Stimulated activated CD8-positive, alpha-beta memory T cell treated with anti-CD3 and anti-CD28 coated beads, Interleukin-12 subunit alpha, Interleukin-12 subunit beta, amount 100 ng/mL, for 4 hours (primary cell): ENCODE measurements at places on chromosomes 4 and X.
A peak's percentile ranks its signal among the peaks of the same experiment; 100 is the strongest.

DNA sequence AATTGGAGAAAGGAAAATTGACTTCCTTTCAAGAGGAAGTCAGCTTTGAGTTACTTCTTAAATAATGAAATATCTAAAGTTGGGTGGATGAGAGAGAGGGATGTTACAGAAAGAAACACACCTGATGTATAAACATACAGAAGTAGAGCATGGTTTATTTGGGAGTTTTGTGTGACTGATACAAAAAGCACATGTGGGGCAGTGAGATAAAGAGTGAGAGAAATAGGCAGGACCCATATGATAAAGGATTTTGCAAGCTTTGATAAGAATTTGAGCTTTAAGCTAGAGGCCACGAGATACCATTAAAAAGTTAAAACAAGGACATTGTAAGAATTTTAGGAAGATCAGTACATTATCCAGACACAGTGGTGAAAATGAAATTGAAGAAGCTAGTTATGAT is 263.3 kb upstream of the GPRIN3 start:
- no peak for DNase-seq

GRCh38 chr4:74531963-74532794 is 87.2 kb downstream of the AREG start:
- DNase-seq = no peak

- DNase-seq = no peak
These were observed 27.9 kb upstream of the PAPSS1 start for GRCh38 chr4:107747748-107748486.

GRCh38 chr4:161279095-161279494 is 884.7 kb downstream of the FSTL5 start:
- no peak for DNase-seq

DNA sequence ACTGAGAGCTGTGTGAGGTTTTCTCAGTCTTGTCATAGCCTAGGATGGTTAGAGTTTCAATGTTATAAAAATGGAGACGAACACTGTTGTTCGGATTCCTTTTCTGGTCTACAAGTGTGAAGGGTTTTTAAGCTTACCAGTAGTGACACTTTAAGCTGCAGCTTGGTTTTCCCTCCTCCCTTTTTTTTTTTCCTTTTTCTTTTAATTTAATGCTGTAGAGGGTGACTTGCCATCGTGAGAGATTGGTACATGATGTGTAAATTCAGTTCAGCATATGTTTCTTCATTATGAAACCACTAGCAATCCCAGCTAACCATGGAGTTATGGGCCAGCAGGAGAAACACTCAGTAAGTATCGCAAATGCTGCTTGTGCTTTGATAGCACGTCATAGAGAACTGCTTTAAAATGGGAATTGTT is 165.0 kb downstream of the RAPGEF2 start:
- DNase-seq = no peak

GRCh38 chrX:132652871-132653270 is 164.0 kb upstream of the MBNL3 start:
- no peak for DNase-seq

GRCh38 chr4:129278868-129279267 is 182.9 kb downstream of the C4orf33 start:
- DNase-seq = no peak

DNA sequence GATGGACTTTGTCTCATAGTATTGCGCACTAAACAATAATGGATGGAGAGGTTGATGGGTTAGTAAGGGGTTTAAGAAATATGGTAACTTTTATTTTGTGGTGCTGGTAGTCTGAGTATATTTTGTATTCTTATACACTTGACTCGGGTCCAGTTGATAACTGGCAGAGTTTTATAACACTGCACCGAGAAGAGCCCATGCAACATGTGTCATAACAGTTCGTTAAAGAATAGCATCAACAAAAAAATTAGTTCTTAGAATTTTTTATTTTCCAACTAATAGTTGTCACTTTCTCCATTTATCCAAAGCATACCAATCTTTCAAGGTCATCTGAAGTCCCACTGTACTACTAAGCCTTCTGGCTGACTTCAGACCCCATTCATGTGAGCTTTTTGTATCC is 175.1 kb downstream of the SOWAHB start:
- no peak for DNase-seq

DNA sequence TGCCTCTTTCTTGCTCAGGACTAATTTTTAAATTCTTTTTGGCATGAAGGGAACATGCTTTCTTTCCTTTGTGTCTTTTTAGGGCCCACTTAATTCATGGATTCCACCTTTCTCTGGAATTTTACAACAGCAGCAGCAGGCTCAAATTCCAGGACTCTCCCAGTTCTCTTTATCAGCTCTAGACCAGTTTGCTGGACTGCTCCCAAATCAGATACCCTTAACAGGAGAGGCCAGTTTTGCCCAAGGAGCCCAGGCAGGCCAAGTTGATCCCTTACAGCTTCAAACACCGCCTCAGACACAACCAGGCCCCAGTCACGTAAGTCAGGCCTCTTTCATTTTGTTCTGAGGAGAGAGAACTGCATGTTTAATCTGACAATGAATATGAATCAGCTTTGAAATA is 2.3 kb downstream of the ODAM start:
- DNase-seq = no peak

GRCh38 chr4:67459164-67459563 is 86.1 kb downstream of the CENPC start:
- no peak for DNase-seq

DNA sequence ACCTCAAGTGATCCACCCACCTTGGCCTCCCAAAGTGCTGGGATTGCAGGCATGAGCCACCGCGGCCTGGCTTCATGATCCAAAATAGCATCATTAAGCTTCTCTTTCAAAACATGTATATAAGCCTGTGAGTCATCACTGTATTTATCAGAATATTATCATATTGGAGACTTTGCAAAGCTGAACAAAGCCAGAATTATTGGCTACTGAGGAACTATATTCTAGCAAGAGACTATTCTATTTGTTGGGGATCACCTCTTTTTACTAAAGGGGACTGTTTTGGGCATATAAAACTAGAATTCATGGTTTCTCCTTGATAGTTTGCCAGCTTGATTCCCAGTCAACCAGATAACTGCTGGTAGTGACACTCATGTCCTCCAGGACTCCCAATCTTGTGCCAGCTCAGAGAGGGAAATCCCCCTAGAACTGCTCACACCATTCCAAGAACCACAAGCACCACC is 40.1 kb downstream of the TET2 start:
- no peak for DNase-seq

DNA sequence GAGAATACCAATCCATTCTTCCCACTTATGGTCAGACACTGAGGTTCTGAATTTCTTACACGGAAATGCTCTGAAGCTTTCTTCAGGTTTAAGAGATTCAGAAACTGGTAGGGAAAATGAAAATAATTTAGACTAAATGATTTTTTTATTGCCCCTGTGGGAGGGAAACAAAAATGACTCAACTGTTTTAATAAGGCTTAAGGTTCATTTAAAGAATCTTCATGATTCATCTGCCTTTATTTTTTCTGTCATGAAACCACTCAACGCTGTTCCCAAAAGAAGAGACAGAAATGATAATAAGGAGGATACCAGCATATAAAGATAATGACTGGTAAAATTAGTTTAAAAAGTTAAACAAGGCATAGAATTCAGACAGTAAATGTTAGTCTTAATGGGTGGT is 39.3 kb upstream of the FAM47B start:
- DNase-seq = no peak

DNA sequence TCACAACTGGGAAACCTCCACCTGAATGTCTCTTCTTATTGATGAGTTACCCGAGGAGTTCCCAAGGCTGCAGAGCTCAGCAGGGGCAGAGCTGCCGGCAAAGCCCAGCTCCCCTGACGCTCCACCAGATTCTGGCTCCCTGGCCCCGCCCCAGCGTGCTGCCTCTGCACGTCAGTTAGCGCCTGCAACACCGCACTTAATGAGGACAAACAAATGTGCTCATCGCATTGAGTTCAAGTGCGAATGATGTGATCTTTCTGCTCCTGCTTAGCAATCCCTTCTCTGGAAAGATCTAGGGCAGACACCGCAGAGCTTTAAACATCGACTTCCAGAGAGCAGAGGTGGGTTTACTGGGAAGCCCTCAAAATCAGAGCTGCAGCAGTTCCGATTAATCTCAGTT is 55.5 kb upstream of the FBXW7 start:
- no peak for DNase-seq

DNA sequence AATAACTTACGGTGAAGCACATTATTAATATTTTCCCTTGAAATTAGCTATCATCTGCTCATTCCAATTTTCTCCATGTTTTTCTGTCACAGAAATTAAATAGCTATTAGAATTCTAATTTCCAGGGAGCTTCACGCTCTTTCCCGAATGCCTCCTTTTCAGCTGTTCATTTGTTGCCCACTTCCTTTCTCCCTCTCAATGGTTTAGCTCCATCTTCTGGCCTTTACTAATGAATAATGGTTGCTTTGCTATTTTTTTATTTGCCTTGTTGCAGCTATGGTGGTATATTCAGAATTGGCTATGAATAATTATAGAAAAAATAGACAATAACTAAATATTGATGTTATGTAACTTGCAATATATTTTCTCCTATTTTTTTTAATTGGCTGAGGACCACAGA is 70.5 kb downstream of the GRIA2 start:
- DNase-seq = no peak

- no peak for DNase-seq
These were observed 5.9 kb downstream of the CCDC120 start for GRCh38 chrX:49064735-49065134.

DNA sequence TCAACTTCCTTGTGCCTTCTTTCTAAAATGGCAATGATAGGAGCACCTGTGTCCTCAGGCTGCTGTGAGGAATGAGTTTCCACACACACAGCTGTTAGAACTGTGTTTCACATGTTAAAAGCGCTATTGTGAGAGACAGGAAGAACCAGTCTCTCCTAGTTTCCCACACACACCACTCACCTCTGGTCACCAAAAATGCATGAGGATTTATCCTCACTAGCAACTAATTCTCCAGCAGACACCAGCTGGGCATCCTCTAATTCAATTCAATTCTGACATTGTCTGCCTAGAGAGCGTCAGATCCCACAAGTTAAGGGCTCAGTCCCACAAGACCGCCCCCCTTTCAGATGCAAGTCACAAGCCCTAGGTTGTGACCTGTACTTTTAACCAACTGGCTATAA is 29.0 kb upstream of the SLC2A9 start:
- no peak for DNase-seq

DNA sequence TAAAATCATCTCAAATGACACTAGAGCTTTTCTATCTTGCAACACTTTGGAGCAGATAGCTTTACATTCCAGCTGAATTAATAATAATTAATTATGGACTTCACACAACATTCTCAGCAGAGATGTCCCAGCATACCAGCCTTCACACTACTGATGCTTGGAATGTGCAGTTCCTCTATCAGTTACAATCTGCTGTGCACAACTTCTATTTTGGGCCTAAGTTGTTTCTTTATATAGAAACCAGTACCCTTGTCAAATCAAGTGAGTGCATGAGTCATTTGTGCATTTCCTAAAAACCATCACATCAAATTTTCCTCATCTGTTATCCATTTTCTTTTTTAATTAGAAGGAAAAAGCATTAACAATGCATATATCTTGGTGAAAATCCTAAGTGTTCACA is 8.8 kb upstream of the RASL11B start:
- DNase-seq = no peak

DNA sequence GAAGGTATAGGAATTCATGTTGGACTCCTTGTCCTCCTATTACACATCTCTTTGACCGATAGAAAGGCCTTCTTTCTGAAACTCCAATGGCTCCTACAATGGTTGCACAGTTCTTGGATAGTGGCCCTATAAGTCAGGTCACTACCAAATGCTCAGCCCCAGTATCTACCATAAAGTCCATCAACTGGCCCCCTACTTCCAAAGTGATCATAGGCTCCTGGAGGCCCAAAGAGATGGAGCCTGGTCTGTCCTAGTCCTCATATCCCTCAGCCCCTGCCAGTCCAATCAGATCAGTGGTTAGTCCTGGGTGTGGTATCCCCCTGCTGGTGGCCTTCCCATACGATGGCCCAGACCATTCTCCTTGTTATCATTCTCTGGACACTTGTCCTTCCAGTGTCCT is 30.3 kb downstream of the SULT1E1 start:
- no peak for DNase-seq

DNA sequence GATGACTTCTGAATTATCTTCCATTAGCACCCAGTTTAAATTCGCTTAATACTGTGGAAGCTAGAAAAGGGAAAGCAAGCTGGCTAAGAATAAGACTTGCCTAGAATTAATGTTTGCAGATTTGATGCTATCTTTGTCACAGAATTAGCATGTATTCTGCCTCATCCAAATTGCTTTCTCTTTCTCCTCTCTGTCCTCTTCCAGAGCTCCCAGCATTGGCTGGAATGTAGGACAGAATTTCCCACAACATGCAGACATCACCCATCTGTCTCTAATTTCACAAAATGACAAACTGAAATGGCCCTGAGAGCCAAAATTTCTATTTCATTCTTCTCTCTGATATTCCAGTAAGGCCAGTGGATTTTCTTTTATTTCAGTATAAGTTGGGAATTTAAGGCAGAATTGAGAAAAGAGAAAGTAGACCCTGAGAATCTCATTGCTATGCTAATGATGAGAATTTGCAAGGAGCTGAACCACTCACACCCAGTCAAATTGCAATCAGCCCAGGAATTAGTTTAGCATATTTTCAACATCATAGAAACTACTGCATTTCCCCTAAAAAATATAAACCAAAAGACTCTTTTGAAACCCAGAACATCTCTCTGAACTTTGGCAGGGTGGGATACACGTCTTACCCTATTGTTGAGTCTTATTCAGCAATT is 188.8 kb downstream of the RCHY1 start:
- no peak for DNase-seq

GRCh38 chr4:90495936-90496335 is 368.7 kb downstream of the CCSER1 start:
- DNase-seq = no peak

GRCh38 chrX:112841114-112841819 is 636 bp upstream of the AMOT start:
- DNase-seq = peak; percentile 53

- no peak for DNase-seq
These were observed 3.1 kb upstream of the SOX3 start for GRCh38 chrX:140507982-140508305.

DNA sequence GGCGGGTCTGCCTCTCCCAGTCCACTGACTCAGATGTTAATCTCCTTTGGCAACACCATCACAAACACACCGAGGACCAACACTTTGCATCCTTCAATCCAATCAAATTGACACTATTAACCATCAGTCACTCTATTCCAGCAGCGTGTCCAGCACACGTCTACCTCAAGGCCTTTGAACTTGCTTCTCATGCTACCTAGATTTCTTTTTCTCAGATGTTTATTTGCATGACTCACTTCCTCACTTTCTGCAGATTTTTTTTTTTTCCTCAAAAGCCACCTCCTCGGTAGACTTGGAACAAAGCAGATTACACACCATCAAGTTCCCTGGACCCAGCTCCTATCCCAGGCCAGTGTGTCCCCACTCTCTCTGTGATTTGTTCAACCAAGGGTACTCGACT is 49.5 kb downstream of the SUPT20HL2 start:
- DNase-seq = no peak
